NCI-H1048 (cell line): ENCODE measurements at places on chromosomes 4 and X.

- no peak for DNase-seq
Measured at GRCh38 chrX:86946569-86946968, 571.0 kb upstream of the KLHL4 start.

- peak; percentile 1 for DNase-seq
Measured at GRCh38 chr4:128288689-128289106, 1.1 kb upstream of the PGRMC2 start.

DNA sequence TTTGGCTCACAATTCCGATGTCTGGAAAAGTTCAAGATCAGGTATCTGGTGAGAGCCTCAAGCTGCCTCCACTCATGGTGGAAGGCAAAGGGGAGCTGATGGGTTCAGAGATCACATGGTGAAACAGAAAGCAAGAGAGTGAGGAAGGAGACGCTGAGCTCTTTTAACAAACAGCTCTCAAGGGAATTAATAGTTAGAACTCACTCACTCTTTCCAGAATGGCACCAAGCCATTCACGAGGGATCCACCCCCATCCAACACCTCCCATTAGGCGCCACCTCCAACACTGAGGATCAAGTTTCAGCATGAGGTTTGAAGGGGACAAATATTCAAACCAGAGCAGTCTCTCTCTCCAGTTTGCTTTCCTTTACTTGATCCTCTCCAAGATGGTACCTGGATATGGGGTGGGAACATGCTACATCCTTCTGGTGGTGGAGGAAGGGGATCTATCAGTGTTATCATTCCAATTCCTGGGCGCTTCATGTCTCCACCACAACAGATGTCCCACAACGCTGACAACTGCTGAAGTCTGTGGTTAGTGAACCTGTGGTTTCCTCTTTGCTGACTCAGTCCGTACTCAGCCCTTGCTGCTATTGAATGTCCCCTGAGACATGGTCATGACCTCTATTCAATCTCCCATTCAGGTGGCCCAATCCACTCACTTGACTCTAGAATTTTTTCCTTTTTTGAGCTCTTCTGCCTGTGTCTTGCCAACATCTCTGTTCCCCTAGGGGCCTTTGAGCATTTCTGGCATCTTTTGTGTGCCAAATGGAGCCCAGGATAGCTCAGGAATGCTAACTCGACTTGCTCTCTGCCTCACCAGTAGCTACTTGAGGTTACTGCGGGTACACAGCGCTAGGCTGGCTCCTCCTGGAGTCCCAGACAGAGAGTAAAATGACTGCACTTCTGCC lies 395.2 kb downstream of the MID1IP1 start:
- DNase-seq, result no peak

GRCh38 chr4:168153596-168154440 lies 61.5 kb downstream of the ANXA10 start:
- peak; percentile 5 for DNase-seq

DNA sequence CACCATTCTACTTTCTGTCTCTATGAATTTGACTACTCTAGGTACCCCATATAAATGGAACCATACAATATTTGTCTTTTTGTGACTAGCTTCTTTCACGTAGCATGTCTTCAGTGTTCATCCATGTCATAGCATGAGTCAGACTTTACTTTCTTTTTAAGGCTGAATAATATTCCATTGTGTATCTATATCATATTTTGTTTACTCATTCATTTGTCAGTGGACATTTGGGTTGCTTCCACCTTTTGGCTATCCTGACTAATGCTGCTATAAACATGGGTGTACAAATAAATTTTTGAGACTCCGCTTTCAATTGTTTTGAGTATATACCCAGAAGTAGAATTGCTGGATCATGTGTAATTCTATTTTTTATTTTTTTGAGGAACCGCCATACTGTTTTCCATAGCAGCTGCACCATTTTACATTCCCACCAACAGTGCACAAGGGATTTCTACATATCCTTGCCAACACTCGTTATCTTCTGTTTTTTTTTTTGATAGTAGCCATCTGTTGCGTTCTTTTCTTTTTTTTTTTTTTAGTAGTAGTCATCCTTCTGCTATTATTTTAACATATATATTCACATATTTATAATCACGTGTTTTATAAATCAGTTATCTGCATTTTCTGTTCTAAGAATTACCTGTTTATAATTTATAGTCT lies 158.0 kb upstream of the MED14 start:
- DNase-seq, result no peak

DNA sequence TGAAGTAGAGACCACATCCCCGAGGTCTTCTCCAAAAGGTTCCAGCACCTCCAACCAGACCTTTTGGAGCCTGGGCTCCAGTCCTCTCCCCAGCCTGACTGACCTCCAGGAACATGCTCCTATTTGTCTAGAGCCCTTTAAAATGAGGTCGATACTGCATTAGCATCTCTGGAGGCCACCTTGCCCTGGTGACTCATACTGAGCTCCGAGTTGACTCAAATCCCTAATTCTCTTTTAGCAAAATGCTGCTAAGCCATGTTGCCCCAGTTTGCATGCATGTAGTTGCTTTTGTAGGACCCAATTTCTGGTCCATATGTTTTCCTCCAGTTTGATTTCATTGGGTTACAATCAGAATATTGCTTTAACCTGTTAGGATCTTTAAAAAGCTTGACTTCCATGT lies 43.5 kb upstream of the CITED1 start:
- DNase-seq, result no peak
